GM18507 (cell line): ENCODE measurements at places on chromosomes 12 and 14.

- DNase-seq: no peak
These were observed 255.7 kb upstream of the SFSWAP start for GRCh38 chr12:131455218-131455506.

- DNase-seq: no peak
These were observed 120.3 kb upstream of the FLRT2 start for GRCh38 chr14:85409481-85410210.

DNA sequence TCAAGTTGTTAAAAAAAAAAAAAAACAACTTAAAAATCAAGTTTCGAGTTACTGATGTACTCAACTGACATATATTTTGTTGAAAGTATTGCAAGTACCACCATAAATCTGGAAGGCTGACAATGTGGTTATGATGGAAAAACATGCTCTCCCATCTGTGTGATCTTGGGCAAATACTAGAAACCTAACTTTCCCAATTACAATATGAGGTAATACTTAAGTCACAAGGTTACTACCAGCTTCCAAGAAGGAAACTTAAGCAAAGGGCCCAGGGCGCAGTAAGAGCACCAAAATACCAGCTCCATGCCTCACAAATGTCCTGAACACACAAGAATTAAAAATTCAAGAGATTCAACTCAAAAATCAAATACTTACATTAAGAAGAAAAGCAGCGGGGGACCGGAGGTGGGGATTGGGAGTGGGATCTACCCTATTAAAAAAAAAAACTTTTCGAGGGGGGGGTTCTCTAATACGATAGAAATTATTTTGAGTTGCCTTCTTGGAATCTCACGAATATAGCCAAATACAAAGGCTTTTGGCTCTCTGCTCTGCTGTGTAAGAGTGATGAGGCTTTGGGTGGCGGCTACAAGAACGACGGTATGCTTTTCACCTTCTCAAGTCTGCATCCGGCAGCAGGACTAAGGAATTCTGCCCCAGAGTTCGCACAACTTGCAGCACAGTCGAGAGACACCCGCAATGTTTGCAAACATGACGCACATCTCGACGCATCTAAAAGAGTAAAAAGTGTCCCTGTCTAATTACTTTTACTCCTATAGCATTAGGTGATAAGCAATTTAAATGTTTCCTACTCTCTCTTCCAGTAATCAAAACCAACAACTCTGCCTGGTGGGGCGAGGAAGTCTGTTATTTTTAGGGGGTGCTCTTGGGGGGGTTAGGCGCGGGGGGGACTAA, 1.1 kb downstream of the SAV1 start:
- no peak for DNase-seq

- DNase-seq: no peak
These were observed 3.0 kb downstream of the WNT1 start for GRCh38 chr12:48980953-48981756.

DNA sequence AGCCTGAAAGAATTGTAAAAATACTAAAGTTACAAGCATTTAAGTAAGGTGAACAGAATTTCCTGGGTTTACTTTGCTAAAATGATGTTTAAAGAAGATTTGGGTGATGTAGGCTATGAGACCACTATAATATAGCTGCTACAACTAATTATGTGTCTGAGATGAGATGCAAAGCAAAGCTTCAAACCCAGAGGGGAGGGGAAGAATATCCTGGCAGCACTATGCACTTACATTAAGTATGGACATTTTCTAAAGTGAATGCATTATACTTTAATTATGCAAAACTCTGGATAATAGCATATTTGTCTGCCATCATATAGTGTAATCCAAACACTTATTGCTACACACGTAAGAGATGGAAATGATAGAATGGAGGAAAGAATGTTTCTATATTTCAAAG, 1003.7 kb downstream of the GALC start:
- no peak for DNase-seq

GRCh38 chr12:25689996-25690501, 137.0 kb upstream of the LMNTD1 start:
- no peak for DNase-seq

GRCh38 chr14:94867209-94867608, 97.3 kb upstream of the GSC start:
- no peak for DNase-seq

DNA sequence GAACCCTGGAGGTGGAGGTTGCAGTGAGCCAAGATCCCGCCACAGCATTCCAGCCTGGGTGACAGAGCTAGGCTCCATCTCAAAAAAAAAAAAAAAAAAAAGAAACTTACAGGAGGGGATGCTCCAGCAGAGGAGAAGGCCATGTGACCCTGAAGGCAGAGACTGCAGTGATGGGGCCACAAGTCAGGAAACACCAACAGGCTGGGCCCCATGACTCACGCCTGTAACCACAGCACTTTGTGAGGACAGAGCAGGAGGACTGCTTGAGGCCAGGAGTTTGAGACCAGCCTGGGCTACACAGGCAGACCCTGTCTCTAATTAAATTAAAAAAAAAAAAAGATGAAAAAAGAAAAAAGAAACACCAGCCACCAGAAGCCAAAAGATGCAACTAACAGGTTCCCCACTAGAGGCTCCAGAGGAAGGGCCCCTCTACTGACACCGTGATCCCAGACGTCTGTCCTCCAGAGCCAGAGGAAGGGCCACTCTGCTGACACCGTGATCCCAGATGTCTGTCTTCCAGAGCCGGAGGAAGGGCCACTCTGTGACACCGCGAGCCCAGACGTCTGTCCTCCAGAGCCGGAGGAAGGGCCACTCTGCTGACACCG, 9.1 kb upstream of the GLT1D1 start:
- no peak for DNase-seq

DNA sequence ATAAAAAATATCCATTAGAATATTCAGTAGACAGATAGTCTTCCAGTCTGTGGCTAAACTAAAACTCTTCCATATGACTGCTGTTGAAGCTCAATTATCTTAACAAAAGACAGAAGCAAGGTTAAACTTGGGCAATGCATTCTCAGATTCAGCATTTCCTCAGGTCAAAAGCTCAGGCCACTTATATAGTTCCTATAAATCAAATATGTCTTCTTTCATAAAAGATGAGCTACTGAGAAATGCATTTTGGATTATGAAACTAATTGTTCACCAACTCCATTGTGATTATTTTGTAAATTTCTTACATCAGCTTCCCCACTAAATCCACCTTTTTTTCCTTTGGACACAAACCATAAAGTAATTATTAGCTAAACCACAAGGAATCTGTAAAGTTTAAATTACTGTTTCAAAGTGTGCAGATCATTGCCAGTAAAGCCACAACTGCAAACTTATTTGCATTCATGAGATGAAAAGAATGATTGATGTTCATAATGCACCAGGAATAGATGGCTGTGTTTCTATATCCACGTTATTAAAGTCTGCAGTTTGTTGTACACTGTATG, 224.4 kb downstream of the FBXL14 start:
- DNase-seq: no peak

- no peak for DNase-seq
These were observed 22.6 kb downstream of the FGF6 start for GRCh38 chr12:4422985-4423384.

DNA sequence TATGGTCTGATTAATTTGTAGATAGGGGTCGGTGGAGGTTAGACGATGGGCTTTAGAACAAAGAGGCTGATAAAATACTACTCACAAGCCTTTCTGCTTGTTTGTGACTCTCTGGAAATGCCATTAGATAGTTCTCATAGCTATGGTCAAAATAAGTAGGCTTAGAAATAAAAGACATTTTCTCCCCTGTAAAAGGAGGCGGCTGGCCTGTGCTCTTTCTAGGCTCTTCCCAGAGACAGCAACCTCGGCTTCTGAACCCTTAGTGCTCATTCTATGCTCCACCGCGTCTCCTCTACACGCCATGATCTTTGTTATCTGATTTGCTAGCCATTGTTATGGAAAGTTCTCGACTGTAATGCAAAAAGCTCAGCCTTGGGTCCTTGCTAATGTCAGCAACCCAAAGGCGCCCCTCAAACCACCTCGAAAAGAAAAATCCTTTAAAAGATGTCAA, 64.5 kb downstream of the CRADD start:
- DNase-seq: no peak

GRCh38 chr12:49017891-49018260, 700 bp downstream of the PRKAG1 start:
- DNase-seq: no peak

GRCh38 chr12:13962699-13963098, 18.7 kb downstream of the GRIN2B start:
- no peak for DNase-seq

GRCh38 chr14:88229428-88229827, 93.6 kb downstream of the KCNK10 start:
- DNase-seq: no peak

- no peak for DNase-seq
These were observed 482.8 kb downstream of the MED13L start for GRCh38 chr12:115794659-115795081.

DNA sequence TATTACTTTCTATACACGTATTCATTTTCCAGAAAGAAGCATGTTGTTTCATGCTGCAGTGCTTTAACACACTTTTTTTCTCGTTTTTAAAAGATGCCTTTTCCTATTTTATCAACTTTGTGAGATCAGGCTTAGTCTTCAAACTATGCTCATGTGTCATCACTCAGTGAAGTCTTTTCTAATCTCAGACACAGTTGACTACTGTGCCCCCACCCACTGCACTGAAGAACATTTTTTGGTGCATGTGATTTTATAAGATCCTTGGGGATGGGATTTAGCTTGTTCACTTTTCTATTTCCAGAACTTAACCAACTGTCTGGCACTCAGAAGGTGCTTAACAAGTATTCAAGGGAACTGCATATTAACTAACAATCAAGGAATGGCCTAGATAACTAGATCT, 85.5 kb downstream of the CDK17 start:
- DNase-seq: no peak

DNA sequence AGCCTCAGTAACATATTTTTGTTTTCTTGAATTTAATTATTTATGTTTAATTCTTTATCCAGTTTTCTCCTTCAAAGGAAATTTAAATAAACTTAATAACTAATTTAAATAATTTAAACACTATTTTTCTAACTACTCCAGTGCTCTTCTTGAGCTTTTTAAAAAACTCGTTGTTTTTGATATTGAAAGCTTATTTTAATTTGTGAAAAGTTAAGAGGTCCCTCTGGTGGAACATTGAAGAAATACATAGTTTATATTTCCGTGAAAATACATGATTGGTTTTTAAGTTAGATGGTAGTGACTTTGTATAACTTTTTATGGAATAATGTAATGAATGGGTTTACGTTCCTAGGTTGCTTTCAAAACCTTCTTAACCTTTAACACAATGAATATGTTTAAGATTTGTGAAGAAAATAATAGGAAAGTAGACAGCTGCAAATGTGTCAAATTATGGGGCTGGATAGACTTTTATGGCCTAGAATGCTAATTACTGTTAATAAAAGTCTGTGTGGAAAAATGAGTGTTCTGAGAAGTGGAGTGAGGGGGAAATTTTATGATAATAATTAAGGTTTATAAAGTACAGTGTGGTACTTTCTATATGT, 45.9 kb upstream of the MSRB3 start:
- DNase-seq: no peak

DNA sequence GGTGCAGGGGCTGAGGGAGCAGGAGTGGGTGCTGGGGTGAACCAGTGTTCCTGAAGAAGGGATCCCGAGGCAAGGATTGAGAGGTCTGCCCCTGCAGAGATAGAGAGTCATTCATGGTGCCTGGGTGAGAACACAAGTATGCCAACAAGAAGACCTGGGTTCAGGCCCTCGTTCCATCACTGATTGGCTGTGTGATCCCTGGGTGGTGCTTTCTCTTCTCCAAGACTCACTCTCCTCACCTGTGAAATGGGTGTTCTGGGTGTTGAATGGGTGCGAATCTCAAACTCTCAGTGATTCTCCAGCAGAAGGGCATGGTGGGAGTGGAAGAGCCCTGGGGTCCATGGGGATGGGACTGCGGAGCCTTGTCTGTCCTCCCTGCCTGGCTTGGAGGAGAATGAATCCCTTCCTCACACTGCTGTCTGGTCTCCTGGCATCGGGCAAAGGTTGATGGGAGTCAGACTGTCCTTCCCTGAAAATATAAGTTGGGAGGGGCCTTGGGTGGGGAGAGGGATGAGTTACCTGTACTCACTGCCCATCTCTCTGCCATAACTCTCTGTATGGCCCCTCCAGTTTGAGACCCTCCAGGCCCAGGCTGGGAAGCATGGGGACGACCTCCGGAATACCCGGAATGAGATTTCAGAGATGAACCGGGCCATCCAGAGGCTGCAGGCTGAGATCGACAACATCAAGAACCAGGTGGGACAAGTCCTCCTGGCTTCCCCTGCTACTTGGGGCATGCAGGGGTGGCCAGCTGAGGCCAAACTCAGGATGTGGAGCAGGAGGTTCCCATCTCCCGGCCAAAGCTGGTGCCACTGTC, 9.6 kb downstream of the KRT7 start:
- no peak for DNase-seq

GRCh38 chr12:101488469-101488868, 13.3 kb downstream of the SPIC start:
- no peak for DNase-seq

DNA sequence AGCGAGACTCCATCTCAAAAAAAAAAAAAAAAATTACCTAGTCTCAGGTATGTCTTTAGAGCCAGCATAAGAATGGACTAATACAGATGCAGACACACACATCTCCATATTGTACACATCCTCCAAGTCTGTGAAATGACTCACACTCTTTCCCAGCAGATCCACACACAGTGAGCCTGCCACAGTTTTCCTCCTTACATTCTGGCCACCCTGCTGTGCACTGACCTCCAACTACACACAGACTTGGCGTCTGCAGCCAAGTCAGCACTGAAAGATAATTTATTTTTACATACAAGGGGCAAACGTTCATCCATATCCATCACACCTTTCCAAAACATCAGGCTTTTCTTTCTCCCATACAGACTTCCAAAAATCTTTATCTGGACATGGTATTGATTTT, 115.9 kb downstream of the SLC25A21 start:
- no peak for DNase-seq
